ENCODE measurements at places on chromosomes 11 and 22.

- no peak for DNase-seq
Measured at GRCh38 chr11:74390697-74391096, 7.5 kb downstream of the PGM2L1 start.

DNA sequence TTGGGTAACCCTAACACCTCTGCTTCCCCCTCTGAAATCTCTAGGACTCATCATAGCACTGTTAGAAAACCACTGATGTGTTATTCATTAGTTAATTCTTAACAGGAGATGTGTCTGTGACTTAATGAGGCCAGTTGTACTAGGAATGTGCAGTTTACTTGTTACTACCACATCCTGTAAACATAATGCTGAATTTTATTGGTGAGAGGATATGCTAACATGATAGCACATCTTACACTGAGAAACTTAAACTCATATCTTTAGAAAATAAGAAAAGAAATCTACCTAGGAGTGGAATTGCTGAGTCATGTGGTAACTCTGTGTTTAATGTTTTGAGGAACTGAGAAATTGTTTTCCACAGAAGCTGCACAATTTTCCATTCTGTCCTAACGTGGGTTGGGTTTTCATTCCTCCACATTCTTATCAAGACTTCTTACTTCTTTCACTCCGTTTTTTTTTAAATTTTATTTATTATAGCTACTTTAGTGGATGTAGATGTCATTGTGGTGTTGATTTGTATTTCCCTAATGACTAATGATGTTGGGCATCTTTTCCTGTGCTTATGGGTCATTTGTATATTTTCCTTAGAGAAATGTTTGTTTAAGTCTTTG is 33.7 kb downstream of the RNF121 start:
- DNase-seq = no peak

DNA sequence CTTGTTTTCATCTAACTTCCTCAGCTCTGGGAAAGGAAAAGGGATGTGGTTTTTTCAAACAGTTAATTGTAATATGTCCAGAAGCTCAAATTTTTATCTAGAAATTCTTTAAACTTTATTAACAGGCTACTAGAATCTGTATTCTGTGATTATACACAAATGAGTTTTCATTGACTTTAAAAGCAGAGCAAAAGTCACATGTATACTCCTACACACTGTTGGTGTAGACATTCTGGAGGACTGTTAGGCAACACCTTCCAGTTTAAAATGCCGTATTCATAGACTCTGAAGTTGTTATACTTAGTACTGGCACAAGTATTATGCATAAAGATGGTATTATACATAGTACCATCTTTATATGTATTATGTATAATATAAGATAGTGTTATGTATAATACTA is 64.9 kb downstream of the SPECC1L start:
- DNase-seq = no peak

- no peak for DNase-seq
Measured at GRCh38 chr11:22491555-22492225, 133.9 kb downstream of the FANCF start.

GRCh38 chr11:62464655-62465054 is 45.8 kb downstream of the SCGB1A1 start:
- no peak for DNase-seq

DNA sequence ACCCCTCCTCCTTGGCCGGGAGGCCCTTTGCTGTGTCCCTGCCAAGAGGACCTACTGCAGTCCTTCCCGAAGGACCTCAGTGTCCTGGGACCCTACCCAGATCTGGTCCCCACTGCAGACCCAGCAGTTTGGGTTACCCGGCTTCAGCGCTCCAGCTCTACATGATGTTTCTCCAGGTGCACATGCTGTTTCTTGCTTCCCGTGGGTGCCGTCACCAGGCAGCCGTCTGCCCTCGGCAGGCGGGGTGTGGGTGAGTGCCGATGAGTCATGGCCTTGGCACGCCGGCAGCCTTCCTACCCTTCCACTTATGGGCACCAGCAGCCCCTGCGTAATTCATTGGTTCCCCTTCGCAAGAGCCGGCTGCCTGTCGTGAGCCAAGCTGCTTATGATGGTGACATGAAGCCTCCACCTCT is 101.8 kb downstream of the BCR start:
- no peak for DNase-seq

DNA sequence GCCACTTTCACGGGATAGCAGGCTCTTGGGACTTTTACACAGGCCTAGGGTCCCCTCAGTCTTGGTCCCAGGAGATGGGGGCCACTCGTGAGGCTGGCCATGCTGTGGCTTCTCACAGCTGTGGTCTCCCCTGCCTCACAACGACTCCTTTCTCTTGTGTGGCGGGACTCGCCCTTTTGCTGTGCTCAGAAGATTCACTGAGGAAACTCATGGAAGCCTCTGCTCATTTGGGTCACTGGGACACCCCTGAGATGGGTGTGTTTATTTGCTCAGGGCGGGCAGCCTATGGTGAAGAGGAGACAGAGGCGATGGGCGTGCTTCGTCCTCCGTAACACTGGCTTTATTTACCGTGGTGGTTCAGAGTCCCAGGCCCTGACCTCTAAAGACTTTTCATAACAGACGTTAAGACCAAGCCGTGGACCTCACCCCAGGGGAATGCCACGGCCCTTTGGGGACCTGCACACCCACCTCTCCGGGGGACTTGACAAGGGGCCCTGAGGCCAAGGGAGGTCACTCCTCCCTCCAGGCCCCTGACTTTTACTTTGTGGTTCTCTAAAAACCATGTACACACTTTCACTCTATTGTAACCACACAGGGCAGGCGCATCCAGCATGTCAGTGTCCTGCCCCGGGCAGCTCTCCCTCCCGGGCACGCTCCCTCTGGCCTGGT is 15.5 kb downstream of the TEF start:
- DNase-seq = no peak

DNA sequence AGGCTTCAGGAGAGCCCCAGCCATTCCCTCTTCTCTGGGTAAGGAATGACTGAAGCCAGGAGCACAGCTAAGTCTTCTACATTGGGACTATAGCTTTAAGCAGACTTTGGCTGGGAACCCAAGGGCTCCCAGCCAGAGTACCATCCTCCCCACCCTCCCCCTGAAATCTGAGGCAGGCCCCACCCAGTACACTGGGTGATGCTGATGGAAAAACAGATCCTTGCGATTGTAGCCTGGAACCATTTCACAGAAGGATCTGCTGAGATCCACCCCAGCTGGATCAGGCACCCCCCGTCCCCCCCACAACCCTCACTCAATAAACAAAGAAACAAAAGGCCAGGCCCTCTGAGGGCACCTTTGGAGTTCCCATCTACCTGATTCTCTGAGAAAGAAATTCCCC is 39.8 kb downstream of the IL18BP start:
- no peak for DNase-seq

DNA sequence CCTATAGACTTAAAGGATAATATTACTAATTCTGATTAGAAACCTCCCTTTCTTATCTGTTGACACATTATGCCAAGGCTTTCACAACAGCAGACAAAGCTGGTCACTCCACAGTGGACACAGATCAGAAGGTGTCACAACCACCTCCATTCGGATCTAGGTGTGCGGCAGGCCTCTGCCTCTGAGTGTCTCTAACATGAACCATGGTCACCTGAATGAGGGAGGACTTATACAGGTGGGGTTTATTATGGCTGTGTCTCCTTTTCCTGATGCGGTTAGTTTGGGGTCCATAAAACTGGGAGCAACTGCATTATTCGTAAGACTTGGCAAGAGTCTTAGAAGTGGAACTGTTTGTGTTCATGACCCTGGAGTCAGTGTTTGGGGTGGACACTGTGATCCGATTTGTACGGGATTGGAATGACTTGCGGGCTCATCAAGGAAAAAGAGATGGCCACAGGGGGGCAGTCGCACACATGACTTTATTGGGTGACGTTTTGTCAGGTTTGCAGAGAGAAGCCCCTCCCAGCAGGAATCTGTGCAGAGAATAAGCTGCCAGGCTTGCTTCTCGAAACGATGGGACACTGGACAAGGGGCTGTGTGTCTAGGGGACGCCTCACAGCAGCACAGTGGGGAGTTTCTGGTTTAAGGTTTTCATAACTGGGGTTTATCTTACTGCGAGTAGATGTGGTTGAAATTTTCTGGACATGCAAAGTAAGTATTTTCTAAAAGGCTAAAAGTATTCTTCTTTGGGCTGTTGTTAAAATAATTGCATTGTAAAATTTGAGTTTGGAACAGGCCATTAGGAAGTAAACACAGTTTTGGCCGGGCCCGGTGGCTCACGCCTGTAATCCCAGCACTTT is 90.6 kb downstream of the GAB4 start:
- DNase-seq = peak; percentile 41

DNA sequence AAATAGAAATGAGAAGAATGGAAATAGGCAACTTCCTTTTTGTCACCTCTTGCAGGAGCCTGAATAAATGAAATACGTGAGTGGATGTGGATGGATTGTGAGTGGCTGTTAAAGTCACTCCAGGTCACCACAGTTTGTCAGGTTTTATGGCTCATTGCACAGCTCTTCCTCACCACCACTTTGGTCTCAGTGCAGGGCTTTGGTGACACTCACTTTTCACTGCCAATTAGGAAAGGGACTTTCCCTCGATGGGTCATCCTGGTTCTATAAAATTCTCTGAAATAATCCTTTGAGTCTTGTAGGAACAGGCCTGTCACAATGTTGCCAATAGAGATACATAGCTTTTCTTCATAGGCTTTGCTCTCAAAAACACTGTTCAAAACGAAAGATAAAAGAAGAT is 172.4 kb upstream of the C11orf87 start:
- DNase-seq = no peak

DNA sequence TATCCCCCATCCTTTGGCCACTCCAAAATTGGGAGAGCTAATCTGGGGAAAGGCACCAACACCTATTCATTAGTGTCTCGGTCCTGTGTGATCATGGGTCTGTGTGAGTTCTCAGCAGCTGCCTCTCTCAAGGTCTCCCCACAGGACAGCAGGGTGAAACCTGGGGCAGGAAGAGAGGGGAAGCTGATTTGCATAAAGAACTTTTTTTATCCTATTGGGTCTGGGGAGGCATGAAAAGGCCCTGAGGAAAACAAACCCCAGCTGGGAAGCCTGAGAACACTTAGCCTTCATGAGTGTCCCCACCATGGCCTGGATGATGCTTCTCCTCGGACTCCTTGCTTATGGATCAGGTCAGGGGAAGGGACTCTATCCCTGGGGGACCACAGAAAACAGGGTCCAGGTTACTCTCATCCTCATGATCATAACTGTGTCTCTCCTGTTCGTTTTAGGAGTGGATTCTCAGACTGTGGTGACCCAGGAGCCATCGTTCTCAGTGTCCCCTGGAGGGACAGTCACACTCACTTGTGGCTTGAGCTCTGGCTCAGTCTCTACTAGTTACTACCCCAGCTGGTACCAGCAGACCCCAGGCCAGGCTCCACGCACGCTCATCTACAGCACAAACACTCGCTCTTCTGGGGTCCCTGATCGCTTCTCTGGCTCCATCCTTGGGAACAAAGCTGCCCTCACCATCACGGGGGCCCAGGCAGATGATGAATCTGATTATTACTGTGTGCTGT is 116.0 kb upstream of the TOP3B start:
- no peak for DNase-seq

GRCh38 chr11:101867951-101868350 is 46.9 kb upstream of the CEP126 start:
- no peak for DNase-seq

All from stimulated activated CD8-positive, alpha-beta memory T cell treated with anti-CD3 and anti-CD28 coated beads, Interleukin-15, amount 100 ng/mL, for 48 hours (primary cell).